ENCODE measurements at places on chromosomes 3 and 15.

DNA sequence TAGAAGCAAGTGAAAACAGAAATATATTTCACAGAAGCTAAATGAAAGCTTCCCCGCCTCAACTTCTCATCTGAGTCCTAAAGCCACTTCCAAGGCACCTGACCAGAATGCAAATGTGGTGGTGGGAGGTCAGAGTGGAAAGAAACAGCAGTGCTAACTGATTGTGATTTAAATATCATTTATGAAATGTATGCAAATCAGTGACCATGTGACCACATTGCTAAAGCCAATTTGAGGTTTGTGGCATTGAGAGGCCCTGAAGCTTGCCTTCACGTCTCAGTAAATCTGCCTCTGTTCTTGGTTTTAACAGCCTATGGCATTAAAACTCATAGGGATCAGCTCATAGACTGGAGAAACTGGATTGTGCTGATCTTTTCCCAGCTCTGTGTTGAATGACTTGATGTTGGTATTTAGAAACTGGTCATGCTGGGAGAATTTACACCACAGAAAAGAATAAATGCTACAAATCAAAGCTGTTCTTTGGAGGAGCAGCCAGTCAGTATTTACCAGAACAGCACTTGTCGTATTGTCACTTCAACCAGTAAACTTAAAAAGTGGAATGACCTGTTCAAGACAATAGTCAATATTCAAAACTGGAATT, 481.4 kb upstream of the ALCAM start:
- DNase-seq: no peak

DNA sequence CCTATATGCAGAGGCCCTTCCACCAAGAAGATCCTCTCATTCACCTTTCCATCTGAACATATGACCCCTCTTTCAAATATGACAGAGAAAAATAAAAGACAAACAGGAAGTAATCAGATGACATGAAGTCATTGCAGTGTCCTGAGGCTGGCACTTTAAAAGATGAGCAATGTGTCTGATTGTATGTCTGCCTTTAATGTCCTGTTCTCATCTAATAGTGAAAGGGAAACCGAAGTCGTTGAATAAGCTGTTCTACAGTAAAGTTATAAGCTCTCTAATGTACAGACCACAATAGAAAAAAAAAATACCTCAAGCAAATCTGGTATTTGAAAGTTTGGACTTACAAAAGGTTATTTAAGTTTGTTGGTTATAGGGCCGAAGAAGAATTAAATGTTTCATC, 243.0 kb downstream of the CLSTN2 start:
- DNase-seq: no peak

- no peak for DNase-seq
Observed at GRCh38 chr15:92621972-92622533, 33.5 kb downstream of the FAM174B start.

GRCh38 chr15:96484830-96485229, 154.3 kb downstream of the NR2F2 start:
- DNase-seq: no peak

DNA sequence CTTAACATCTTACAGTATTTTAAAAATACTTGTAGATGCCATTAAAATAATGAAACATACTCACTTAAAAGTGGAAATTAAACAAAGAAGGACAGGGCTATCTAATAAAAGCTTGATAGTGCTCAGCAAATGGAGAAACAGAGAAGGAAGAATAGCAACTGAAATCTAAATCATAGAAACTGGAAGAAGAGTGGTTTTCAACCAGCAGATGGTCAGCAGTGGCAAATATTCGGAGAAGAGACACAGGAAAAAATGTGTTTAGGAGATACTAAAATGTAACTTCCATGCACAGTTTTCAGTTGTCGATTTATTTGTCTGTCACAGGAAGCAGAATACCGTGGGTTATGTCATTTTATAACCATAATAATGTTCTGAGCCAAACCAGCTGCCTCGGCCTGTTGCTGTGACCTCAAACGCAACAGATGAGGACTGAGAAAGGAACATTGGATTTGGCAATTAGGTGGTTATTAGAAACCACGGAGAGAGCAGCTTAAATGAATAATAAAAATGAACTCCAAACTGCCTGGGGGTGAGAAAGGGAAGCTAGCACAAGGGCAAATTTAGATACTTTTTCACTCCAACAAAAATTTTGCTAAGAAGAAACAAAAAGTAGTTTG, 246.6 kb upstream of the KCNMB2 start:
- DNase-seq: no peak

- DNase-seq: no peak
Observed at GRCh38 chr3:114770874-114771273, 376.2 kb downstream of the ZBTB20 start.

DNA sequence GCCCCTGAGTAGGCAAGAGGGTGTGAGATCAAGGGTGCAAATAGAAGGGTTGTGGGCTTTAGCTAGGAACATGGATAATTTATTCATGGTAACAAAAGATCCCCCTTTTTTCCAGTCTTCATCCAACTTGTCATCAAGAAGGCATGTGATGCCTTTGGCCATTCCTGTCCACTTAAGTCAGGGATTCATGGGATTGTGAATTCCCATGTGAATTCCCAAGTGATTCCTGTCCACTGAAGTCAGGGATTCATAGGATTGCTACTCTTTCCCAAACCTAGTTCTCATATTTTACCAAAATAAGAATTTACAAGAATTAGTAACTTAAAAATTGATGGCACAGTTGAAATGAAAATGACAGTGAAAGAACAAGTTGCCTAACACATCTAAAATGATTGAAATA, 40.8 kb downstream of the HMG20A start:
- DNase-seq: no peak

DNA sequence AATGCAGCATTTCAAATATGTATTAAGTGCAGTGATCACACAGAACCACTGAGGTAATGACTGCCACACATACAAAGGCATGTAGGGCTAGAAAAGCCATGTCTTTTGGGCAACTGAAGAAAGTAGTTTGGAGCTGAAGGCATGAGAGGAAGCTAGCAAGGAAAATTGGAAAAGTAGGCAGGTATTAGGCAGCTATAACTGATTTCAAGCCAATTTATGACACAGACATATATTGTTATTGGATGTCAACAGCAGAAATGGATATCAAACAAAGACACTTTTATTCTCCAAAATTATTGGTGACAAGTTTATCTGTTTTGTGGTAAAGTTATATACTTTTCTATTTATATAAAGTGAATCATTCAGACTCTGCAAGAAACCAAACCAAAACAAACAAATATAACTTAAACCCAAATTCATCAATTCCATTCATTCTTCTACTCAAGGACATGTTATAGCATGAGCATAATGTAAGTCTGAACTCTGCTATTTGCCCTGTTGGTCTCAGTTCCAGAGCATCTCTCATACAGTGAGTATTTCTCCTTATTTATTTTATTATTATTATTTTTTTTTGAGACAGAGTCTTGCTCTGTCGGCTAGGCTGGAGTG, 307.4 kb upstream of the COL8A1 start:
- DNase-seq: no peak

- DNase-seq: peak; percentile 74
Observed at GRCh38 chr3:93973131-93974126, at the start of gene PROS1. TSS of gene PROS1 (minus strand) at chr3:93973896. CDS start at chr3:93973749, 147 bp downstream.

DNA sequence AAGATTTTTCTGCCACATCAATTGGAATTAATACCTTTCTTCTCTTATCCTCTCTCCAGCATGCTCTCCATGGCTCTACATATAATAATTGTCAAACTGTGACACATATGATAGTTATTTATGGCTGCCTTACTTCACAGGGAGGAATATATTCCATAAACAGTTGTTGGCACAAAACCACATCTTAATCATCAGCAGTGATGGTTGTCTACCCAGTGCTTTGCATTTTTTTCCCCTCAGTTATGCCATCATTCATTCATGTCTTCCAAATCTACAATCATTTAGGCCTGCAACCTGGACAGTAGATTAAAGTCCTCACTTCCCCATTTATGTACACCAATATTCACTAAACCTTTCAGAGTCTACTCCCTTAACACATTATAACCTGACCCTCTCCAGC, 107.7 kb downstream of the THRB start:
- DNase-seq: no peak

- DNase-seq: peak; percentile 15
Observed at GRCh38 chr15:66252685-66253417, 699 bp downstream of the MEGF11 start.
